Cerebellar nuclear complex (tissue), 1 donor: ENCODE measurements at places on chromosomes 11 and 22.

GRCh38 chr11:7516475-7516874 is 2.7 kb downstream of the PPFIBP2 start:
- no peak for DNase-seq

GRCh38 chr22:21569459-21570170 is 2.1 kb downstream of the UBE2L3 start:
- DNase-seq, result no peak

GRCh38 chr11:925496-926301 is at the start of gene AP2A2:
TSS of gene AP2A2 (plus strand) at chr11:925870. CDS start at chr11:926022, 152 bp downstream.
- DNase-seq, result no peak

- DNase-seq, result no peak
These were observed 115.5 kb upstream of the CCDC90B start for GRCh38 chr11:83401506-83402225.

- DNase-seq, result no peak
These were observed 158.6 kb upstream of the BDNF start for GRCh38 chr11:27858866-27859265.

- DNase-seq, result no peak
These were observed 41.2 kb downstream of the SYT9 start for GRCh38 chr11:7292922-7293321.

DNA sequence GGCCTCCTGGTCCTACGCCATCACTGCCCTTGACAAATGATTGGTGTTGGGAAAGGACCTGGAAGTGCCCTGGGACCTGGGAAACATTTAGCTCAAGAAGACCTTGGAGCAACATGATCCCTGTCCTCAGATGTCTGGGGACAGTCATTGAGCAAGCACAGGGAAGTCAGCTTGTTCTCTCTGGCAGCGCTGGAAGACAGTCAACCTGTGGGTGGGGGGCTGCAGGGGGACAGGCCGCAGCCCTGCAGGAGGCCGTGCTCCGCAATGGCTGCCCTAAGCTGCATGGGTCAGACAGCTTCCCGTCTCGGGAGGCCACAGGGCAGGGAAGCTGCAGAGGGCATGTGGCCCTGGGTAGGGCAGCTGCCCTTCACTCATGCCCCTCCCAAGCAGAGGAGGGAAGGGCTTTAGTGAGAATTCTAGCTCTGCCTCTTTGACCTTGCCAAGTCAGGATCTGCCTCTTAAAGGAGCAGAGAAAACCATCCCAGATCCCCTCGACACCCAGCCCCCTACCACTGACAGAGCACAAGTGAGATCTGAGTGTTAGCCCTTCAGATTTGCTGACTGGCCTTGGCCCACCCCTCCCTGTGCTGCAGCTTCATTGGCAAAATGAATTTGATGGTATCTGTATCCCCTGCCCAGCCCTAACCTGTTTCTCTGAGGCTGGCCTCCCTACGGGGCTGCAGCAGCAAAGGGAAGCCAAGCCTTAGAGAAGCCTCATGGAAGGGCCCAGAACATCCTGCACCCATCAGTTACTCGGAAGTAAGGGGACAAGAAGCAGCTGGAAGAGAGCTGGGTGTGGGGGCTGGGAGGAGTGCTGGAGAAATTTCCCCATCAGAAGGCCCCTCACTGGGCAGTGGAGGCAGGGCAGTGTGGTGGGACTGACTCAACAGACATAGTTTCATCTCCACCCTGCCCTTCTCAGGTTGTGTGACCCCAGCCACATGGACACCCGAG is 6.2 kb upstream of the SREBF2 start:
- DNase-seq, result no peak

GRCh38 chr11:3051196-3052108 is 5.8 kb downstream of the CARS1 start:
- DNase-seq, result no peak
